Fibroblast of skin of back (primary cell): ENCODE measurements at places on chromosomes 12 and 14.

DNA sequence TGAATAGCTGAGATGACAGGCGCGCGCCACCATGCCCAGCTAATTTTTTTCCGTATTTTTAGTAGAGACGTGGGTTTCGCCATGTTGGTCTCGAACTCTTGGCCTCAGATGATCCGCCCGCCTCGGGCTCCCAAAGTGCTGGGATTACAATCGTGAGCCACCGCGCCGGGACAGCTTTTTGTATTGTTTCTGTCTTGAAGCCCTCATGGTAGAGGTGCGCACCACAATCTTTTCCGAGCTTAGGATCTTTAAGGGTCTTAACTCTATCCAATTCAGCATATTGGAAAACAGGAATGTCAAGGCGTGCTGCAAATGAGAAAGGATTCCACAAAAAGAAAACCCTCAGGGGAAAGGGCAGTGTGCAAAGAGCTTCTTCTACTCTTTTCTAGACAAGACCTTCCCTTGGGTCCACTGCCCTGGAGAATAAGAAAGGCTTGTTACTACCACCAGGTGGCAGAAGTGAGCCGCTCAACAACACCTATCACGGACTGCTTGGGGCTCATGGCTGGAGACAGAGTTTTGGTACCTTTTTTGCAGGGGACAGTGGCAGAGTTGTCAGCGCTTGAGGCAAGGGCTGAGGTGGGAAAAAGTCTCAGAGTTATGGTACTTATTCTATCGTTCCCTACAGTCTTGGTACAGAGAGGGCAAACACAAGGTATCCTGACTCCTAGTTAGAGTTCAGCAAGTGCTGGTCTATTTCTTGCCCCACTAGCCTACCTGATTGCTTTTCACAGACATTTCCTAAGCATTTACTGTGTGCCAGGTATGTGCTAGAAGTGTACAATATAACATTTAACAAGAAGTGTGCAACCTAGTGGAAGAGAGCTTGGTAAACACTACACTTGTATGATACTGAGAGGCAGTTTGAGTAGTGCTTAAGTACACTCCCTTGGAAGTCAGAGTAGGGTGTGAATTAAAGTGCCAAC, 16.4 kb upstream of the SP7 start:
- DNase-seq = peak; percentile 81

DNA sequence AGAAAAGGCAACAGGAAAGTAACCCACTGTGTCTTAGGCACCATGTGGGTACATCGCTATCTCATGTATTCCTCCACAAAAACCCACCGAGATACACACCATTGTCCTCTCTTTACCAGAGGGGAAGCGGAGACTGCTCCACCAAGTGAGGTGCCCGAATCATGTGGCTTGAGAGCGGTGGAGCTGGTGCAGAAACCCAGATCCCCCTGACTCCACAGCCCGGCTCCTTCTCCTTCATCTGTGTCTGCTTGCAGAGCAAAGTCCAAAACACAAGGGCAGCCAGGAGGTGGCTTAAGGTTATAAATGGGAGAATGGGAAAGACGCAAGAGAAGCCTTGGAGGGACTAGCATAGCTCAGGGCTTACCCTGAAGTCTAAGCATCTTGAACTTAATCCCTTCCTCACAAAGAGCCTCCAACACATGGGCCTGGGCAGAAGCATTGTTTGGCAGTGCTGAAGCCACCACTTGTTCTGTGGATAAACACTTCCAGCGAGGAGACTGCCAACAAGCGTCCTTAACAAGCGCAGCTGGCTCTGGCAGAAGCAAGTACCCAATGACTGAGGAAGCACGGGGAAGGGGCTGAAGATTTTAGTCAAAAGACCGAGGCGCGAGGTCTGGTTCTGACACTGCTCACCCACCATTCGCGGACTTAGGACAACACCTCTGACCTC, 83.0 kb downstream of the TTC7B start:
- no peak for DNase-seq

DNA sequence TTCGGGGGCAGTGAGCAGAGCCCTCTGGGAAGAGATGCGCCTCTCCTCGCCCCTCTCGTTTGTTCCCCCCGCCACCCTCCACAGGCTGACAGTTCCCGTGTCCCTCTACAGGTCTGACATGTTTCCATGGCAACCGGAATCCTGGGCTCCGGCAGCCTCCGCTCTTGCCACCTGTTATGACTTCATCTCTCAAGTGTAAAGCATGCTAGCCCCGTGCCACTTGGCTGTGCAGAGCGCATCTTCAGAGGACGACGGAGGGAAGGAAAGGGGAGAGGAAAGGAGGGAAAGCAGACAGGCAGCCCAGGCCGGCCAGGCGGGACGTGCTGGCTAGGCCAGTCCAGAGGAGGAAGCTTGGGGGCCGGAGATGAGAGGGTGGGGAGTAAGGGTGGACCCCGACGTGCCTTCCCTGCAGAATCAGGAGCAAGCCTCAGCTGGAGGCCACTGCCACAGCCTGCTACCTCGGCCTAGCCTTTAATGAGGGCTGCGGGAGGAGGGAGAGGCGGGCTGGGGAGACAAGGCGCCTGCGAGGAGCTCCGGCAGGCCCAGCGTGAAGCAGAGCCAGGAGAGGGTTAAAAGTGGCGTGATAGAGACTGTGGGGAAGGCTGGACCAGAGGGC, 214.3 kb downstream of the DPF3 start:
- no peak for DNase-seq

GRCh38 chr14:26621807-26622560, 24.2 kb upstream of the NOVA1 start:
- peak; percentile 82 for DNase-seq

DNA sequence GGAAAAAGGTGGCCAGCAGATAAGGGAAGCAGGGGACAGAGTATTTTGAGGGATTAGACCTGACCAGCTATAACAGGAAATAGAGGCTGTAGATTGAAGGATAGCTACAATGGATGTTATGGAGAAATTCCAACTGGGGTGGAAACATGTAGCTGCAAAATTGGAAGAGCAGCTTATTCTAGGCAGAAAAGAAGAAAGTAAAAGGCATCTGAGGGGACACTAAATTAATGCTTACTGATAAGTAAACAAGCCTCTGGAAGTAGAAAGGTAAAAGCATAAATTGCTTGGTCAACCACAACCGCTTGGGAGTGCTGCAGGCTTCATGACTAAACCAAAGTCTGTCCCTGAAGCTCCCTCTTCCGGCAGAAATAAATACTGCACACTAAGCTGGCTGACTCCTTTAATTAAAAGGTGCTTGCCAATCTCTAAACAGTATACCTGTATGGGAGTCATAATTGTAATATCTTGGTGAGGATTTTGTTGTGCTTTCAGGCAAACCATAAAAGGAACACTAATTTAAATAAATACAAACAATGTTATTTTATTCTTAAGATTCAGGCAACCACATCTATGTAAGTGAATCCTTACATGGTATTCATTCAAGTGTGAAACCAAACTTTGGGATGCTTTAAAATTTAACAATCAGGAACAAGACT, 7.7 kb downstream of the UBC start:
- DNase-seq = peak; percentile 87

- DNase-seq = peak; percentile 41
Measured at GRCh38 chr14:77067632-77068516, 30.2 kb upstream of the CIPC start.

- no peak for DNase-seq
Measured at GRCh38 chr12:68378872-68379606, 46.9 kb upstream of the MDM1 start.

DNA sequence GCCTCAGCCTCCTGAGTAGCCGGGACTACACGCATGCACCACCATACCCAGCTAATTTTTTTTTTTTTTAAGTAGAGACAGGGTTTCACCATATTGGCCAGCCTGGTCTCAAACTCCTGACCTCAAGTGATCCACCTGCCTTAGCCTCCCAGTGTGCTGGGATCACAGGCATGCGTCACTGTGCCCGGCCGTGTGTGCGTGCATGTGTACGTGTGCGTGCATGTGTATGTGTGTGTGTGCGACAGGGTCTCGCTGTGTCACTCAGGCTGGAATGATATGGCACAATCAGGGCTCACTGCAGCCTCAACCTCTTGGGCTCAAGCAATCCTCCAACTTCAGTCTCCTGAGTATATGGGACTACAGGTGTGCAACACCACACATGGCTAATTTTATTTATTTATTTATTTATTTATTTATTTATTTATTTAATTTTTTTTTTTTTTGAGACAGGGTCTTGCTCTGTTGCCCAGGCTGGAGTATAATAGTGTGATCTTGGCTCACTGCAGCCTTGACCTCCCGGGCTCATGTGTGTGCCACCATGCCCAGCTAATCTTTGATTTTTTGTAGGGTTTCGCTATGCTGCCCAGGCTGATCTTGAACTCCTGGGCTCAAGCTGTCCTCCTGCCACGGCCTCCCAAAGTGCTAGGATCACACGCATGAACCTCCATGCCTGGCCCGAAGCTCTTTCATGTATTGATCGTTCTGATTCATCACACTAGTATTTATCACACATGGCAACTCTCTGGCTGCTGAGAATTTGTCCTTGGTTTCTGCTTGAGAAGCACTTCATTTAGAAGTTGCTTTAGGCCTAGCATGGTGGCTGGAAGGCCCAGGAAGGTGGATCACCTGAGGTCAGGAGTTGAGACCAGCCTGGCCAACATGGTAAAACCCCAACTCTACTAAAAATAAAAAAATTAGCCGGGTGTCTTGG, 35.9 kb upstream of the CLIP1 start:
- DNase-seq = no peak

DNA sequence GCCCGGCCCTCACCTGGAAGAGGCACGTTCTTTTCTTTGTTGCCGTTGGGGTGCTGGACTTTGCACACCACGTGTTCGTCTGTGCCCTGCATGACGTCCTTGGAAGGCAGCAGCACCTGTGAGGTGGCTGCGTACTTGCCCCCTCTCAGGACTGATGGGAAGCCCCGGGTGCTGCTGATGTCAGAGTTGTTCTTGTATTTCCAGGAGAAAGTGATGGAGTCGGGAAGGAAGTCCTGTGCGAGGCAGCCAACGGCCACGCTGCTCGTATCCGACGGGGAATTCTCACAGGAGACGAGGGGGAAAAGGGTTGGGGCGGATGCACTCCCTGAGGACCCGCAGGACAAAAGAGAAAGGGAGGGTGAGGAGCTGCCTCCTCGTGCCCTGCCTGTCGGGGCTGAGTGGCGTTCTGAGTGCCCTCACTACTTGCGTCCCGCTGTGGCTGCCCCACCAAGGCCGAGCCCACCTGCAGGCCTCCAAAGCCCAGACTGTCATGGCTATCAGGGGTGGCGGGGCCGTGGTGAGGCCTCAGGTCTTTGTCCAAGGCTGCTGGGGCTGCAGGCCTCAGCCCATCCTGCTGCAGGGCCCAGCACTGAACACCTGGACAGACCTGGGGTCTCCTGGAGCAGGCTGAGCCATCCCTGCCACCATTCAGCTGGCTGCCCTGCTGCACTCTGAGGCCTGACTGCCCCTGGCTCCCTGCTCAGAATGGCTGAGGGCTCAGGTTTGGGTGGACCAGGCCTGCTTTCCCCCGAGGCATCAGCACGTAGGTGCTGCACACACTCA, 329.7 kb downstream of the TMEM121 start:
- DNase-seq = no peak

GRCh38 chr12:116922194-116922897, 11.6 kb downstream of the FBXW8 start:
- DNase-seq = peak; percentile 25

DNA sequence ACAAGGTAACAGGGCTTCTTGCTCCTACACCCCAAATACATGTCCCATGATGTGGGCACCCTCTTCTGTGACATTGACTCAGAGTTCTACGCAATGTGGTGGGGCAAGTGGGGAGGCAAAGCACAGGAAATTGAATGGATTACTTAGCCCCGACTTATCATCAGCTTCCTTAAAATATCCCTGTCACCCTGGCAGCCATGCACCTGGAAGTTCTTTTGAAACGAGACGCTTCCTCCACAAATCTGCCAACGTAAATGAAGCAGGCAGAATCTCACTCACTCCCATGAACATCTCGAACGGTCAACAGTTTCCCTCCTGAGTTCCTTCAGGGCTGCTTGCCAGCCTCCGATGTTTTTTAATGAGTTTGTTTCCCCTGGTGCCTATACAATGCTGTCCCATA, 33.5 kb downstream of the RNFT2 start:
- DNase-seq = no peak

DNA sequence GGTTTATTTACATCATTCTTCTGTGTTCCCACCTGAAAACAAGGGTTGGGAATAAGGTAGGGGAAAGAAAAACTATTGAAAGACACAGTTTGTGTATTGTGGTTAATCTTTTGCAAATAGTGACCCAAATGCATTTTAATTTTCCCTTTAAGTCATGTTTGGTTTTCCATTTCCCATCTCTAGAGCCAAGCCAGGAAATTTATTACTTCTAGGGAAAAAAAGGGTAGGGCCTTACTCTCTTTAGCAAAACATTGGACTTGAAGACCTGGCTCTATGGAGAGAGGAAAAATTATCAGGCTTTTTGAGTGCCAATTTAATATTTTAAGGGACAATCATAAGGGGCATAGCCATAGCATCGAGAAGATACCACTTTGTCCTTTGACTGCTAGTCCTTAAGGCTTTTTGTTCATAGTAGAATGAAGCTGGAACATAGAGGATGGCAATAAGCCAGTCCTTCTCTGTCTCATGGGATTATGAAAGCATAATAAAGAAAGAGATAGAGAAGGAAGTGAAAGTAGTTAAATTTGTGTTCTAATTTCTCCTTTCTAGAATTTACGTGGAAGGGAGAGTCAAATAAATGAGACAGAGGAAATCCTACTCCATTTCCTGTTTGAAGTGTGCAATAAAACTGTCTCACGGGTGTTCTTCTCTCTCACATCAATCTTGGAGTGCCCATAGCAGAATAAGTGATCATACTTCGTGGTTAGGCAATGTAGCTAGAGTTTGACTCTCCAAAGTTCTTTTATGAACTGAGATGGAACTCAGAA, 50.9 kb upstream of the PPFIA2 start:
- peak; percentile 11 for DNase-seq

GRCh38 chr12:127771546-127771945, 495.4 kb upstream of the TMEM132C start:
- no peak for DNase-seq

GRCh38 chr14:32192712-32193373, 9.0 kb upstream of the RNU6-7 start:
- DNase-seq = no peak

DNA sequence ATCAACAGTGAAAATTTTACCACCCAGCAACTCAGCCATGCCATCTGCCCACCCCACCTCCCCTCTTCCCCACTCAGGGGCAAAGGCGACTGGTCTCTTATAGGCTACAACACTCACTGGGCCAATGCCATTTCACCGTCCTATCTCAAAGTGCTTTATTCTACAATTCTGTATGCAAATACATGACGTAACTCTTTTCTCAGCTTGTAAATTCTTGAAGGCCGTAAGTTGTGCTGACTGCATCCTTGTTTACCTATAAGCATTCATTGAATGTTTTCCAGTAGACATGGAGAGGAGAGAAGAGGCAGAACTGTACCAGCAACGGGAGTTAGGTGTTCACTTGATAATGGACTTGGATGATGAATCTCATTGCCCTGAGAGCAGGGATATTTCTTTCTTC, 15.6 kb downstream of the BCL2L14 start:
- no peak for DNase-seq

- DNase-seq = no peak
Measured at GRCh38 chr12:123421314-123421713, 15.2 kb downstream of the RILPL2 start.

GRCh38 chr14:93953739-93954515, 22.4 kb downstream of the ASB2 start:
- DNase-seq = no peak

- DNase-seq = no peak
Measured at GRCh38 chr14:68369281-68370056, 423.4 kb downstream of the ZFP36L1 start.

- no peak for DNase-seq
Measured at GRCh38 chr12:69843608-69844007, 18.6 kb downstream of the MYRFL start.
